ENCODE measurements at places on chromosomes 3 and 15.

GRCh38 chr3:66863205-66864111 is 134.6 kb upstream of the KBTBD8 start:
- DNase-seq, result no peak

DNA sequence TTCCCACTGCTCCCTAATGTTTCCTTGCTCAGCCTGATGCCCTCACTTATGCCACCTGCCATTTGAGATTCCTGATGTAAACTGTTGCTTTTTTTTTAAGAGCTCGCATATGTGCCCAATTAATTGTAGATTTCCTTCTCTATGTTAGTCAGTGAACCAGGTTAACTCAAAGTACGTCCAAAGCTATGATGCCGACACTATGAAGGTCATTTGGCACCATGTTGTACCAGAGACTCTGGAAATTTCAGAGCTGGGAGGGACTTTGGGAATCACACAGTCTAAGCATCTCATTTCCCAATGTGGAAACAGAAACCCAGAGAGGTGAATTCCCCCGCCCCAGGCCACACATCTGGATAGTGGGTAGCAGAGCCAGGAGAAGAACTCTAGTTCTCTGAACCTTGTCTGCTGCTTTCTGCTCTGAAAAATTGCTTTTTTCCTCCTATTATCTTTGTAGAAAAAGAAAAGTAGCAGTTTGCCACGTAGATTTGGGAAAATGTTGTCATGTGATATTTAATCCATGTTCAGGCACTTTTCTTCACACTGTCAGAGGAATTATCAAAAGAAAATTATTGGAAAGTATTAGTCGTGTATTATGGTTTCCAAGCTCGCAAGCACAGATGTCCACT is 38.5 kb upstream of the TNFAIP8L3 start:
- no peak for DNase-seq

- no peak for DNase-seq
Observed at GRCh38 chr3:36843065-36844051, 79.0 kb upstream of the DCLK3 start.

- no peak for DNase-seq
Observed at GRCh38 chr3:153848702-153849101, 272.5 kb upstream of the ARHGEF26 start.

GRCh38 chr15:77580996-77581682 is 51.6 kb downstream of the LINGO1 start:
- no peak for DNase-seq

DNA sequence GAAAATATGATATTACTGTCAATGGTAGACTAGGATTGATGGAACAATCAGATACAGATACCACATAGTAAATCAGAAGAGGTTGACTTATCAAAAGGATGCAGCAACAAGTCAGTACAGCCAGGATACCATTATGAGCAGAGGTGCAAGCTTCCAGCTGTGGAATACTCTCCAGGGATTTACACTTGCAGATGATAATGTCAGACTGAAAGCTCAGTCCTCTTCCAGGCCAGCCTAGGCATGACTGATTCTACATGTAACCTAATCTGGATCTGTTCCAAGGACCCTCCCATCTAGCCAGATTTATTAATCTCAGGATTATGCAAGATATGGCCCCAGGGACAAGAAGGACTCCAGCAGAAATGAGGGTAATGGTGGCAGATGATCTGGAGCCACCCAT is 8.2 kb downstream of the FILIP1L start:
- DNase-seq, result no peak

DNA sequence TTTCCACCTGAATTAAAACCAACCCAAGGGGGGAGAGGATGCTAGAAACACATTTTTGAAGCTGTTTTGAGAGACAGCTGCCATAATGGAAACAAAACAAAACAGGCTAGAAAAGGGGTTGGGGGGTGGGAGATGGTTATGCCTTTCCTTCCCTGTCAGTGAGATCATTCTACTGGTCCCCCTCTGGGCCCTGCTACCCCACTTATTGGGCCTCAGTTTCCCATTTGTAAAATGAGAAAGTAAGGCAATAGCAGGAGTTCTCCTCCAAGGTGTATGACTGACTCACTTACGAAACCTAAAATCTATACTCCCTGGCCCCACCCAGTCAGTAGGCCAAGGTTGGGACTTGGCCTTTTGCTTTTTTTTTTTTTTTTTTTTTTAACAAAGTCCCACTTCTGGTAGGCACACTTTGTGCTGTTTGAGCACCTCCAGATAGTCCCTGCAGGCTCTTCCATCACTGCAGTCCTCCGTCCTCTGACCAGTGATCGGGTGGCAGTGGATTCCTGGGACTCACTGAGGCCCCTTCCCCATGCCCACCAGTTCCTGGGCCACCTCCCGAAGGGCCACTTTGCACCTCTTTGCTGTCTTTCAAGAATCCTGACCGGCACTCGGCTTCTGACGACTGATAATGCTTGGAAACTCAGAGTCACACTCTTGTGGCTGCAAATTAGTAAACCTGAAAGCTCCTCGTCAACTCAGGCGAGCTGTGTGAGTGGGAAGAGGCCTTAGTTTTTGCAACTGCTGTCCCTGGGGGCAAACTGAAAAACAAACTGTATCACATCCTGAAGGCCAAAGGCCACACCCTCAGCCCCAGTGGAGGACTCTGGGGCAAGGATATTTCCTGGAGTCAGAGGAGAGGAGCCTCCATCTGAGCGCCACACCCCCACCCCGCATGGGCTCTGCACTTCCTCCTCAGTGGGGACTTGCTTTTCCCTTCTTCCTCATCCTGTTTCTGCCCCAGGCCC is 6.7 kb upstream of the PSTPIP1 start:
- DNase-seq, result no peak

DNA sequence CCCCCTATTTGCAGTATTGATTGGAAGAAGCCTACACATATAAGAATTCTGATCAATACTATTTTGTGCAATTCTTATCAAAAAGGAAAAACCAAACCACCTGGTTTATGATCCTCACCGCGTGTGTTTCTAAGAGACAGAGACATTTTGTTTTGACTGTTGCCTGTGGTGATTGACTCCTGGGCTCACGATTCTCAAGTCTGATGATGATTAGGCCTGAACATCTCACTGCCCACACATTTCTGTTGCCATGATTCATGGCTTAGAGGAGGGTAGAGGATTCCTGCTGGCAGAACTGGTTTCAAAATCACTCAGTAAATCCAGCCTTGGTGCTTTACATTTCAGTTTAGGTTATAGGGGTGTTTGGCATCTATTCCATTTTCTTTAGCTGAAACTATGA is 88.3 kb upstream of the UBE3A start:
- no peak for DNase-seq

- DNase-seq, result no peak
Observed at GRCh38 chr15:23572844-23573243, 7.4 kb downstream of the MKRN3 start.

DNA sequence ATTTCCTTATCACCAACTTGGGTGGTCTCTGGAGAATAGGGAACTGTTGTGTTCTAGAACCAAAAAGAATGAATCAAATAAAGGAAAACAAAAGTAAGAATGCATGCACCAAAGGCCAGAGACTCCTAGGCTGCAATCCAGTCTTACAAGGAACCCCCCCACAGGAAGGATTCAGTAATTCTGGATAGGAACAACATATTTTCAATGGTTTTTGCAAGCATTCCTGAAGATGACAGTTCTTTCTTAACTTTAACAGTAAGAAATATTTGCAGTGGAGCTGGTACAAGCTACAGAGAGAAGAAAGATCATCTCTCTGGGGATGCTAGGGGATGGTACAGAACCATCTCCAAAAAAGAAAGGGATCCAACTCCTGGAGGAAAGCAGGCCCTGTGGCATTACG is 116.2 kb upstream of the CHRM5 start:
- no peak for DNase-seq

DNA sequence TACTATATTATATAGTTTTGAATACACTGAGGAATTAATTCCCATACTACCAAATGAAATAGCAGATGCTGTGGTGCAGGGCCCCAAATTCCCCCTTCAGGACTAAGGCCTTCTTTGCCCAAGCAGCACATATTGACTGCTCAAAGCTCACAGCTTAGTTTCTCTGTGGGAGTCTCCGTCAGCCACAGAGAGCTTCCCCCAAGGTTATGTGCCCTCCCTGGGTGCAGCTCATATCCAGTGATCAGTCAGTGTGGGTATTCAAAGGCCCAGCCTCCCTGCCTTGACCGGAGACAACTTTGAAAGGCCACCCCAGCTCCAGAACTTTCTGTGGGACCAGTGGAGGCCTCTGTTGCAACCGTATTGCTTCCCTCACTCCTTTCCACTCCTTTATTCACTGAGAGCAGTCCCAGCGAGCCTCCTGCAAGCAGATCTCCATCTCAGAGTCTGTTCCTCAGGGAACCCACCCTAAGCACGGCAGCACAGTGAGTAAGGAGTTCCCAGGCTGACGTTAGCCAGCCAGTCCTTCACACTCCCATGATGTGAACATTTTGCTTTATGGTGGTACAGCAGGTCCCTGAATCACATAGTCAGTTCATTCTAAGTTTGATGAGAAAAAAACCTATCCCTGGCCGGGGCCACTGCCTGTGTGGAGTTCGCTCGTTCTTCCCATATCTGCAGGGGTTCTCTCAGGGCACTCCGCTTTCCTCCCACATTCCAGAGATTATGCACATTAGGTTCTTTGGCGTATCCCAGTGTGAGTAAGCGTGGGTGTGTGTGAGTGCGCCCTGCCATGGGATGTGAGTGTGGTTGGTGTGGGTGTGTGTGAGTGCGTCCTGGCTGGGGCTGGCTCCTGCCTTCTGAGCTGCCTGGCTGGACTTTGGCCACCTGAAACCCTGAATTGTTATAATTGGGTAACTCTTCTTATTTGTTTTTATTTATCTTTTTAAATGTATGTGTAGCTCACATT is 64.4 kb upstream of the PPARG start:
- no peak for DNase-seq

- DNase-seq, result no peak
Observed at GRCh38 chr3:196111939-196112386, 30.1 kb upstream of the TFRC start.

GRCh38 chr15:56654624-56655023 is 78.7 kb downstream of the ZNF280D start:
- no peak for DNase-seq
